HCEC 1CT (cell line): ENCODE measurements at places on chromosomes 3 and 15.

- DNase-seq: peak; percentile 40
These were observed 8.6 kb downstream of the ZNF445 start for GRCh38 chr3:44468572-44469520.

DNA sequence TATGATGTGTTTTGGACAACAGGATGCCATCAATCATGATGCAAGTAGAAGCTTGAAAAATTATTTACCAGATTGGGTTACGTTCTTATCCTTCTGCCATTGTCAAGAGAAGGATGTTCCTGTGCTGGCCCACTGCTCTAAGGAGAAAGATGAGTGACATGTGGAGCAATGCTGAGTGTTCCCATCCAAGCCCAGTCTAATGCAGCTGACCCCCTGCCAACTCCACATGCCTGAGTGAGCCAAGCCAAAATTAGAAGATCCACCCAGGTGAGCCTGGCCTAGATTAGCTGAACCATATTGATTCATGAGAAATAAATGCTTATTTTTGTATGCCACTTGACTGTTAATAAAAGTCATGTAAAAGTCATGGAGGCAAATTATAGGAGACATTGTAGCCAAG is 446.5 kb downstream of the CNTN3 start:
- DNase-seq: no peak

DNA sequence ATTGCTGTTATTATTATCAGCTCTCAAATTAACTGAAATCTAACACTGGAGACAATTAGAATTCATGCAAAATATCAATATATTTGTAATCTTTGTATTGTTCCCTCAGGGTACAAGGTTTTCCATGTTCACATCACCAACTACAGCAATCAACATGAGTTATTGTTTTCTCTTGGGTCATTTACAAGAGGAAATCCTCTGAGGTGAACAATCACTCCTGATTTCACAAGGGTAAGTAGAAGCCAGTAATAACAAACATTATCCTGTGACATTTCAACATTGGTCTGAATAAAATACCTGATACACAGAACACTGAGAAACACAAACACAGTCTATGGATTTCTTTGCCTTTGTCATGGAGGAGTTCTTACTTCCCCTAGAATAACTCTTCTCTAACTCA is 174.0 kb downstream of the SUCNR1 start:
- DNase-seq: peak; percentile 43

- peak; percentile 15 for DNase-seq
These were observed 730 bp upstream of the ZNF710 start for GRCh38 chr15:90000186-90001001.
